AG09319 (cell line): ENCODE measurements at places on chromosomes 16 and 17.

- DNase-seq = no peak
These were observed 7.4 kb downstream of the ADAP2 start for GRCh38 chr17:30929081-30929633.

DNA sequence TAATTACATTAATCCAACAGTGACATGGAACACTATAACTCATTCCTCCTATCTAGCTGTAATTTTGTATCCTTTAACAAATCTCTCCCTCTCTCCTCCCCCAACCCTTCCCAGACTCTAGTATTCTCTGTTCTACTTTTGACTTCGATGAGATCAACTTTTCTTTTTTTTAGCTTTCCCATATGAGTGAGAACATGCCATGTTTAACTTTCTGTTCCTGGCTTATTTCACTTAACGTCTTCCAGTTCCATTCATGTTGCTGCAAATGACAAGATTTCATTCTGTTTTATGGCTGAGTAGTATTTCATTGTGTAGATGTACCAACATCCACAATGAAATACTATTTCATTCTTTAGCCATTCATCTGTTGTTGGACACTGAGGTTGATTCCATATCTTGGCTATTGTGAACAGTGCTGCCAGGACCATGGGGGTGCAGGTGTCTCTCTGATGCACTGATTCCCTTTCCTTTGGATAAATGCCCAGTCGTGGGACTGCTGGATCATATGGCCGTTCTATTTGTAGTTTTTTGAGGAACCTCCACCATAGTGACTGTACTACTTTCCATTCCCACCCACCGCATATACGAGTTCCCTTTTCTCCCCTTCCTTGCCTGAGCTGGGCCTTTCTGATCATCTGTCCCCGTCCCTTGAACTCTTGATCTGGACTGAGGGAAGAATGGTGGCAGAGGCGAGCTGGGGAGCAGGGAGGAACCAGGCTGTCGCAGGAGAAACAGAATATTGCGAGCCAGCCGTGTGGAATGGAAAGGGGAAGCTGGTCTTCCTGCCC, 7.7 kb upstream of the CEP295NL start:
- DNase-seq = no peak

GRCh38 chr16:4404967-4405696, 11.3 kb downstream of the CORO7 start:
- DNase-seq = no peak

GRCh38 chr16:24070851-24071250, 185.3 kb upstream of the CACNG3 start:
- no peak for DNase-seq

GRCh38 chr17:72639711-72640110, 452.8 kb downstream of the SLC39A11 start:
- DNase-seq = no peak
